ENCODE measurements at places on chromosomes 2 and 18. TPM values are rescaled to one million over a fixed set of nuclear protein-coding genes. Genes with fewer than 3 reads are reported as not detected.

Gene CHRND
- total RNA-seq: not detected

Gene GLI2
- 3.3 TPM for total RNA-seq

Gene COX7A2L
- 270 TPM for total RNA-seq

Gene TAF1B
- 32.9 TPM for total RNA-seq

Gene SCYGR7
- total RNA-seq: not detected

Gene AQP12B
- not detected for total RNA-seq

Gene ZNF396
- 5.0 TPM for total RNA-seq

Gene RFTN2
- 10.2 TPM for total RNA-seq

Gene IL36A
- not detected for total RNA-seq

Gene TPO
- total RNA-seq: not detected

Gene CRACDL
- total RNA-seq: not detected

Gene PCGF1
- total RNA-seq: 31.3 TPM

Gene SP5
- total RNA-seq: not detected

Gene ANKRD29
- 6.9 TPM for total RNA-seq

Gene DBI
- 128 TPM for total RNA-seq

Gene KIAA2012
- under 0.01 TPM for total RNA-seq

Gene EFEMP1
- total RNA-seq: 615 TPM

Gene PAX8
- total RNA-seq: 0.51 TPM

Gene CPLX4
- total RNA-seq: not detected

Gene CTDP1
- 20.5 TPM for total RNA-seq

Gene MEP1B
- total RNA-seq: under 0.01 TPM

Gene NTSR2
- under 0.01 TPM for total RNA-seq

Gene EVX2
- total RNA-seq: not detected

Gene ALKAL2
- total RNA-seq: 0.17 TPM

Measured in fibroblast of lung (primary cell).